Right cardiac atrium (tissue), 5 donors: ENCODE measurements at places on chromosomes 12 and 14. TPM values are rescaled to one million over a fixed set of nuclear protein-coding genes. Genes with fewer than 3 reads are reported as not detected.

DNA sequence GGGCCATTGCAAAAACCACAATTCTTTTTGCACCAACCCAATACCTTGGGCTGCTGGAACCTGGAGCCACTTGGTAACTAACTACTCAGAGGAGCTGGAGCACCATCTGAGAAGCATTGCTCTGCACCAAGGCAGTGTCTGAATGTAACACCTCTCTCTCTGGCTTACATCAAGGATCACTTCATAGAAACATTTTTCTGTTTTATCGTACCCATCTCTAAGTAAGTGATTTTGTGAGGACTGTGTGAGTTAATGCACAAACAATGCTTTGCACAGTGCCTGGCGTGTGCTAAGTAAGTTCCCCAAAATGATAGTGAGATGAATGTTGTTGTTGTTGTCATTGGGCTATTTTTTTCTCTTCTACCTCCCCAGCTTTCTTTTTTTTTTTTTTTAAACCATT, 111.4 kb downstream of the ADCK1 start:
- no peak for DNase-seq

DNA sequence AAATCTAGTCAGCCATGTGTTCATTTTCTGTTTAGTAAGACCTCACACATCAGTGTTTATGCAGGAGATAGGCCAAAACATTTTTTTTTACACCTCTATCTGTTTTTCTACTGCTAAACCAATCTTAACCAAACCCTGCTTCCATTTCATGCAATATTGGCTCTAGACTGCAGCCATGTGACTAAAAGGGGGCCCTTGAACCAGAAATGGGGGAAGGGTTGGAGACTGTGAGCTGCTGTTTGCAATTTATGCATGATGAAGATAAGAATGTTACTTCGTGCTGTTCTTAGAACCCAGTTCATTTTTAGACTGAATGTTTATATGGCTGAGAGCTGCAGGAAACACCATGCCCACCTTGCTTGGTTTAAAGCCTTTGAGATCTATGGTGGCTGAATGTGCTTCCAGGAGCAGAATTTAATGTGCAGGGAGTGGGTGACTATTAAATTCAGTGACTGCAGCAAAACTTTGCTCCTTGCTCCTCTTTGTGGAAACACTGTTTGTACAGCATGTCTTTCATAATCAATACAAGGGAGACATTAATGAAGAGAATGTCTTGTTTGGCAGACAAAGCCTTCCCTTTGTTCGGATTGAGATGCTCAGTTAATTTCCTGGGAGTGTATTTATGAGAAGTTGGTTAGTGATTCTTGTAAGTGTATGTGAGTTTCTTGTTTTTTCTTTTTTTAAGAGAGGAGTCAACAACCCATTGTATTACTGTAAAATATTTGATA, 53.6 kb downstream of the CHST11 start:
- DNase-seq, result no peak

DNA sequence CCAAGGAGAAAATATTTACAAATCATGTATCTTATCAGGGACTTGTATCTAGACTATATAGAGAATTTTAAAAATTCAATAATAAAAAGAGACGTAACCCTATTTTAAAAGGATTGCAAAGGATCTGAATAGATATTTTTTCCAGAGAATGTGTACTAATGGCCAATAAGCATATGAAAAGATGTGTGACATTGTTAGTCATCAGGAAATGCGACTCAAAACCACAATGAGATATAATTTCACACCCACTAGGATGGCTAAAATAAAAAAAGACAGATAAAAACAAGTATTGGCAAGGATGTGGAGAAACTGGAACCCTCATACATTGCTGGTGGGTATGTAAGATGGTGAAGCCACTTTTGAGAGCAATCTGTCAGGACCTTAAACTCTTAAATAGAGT, 141.9 kb upstream of the BMP4 start:
- DNase-seq, result no peak

The KCNH3 gene
- total RNA-seq, result 0.75 TPM

The PZP gene
- total RNA-seq, result 0.74 TPM

The P3H3 gene
- total RNA-seq, result 19.7 TPM

The MYO1A gene
- total RNA-seq, result 0.28 TPM
